ENCODE measurements at places on chromosomes 5 and 9.

GRCh38 chr9:17623965-17624364 is 45.1 kb downstream of the SH3GL2 start:
- no peak for DNase-seq

- no peak for DNase-seq
Measured at GRCh38 chr5:179862296-179862695, 3.7 kb upstream of the MRNIP start.

- no peak for DNase-seq
Measured at GRCh38 chr5:169914766-169915165, 65.5 kb downstream of the INSYN2B start.

DNA sequence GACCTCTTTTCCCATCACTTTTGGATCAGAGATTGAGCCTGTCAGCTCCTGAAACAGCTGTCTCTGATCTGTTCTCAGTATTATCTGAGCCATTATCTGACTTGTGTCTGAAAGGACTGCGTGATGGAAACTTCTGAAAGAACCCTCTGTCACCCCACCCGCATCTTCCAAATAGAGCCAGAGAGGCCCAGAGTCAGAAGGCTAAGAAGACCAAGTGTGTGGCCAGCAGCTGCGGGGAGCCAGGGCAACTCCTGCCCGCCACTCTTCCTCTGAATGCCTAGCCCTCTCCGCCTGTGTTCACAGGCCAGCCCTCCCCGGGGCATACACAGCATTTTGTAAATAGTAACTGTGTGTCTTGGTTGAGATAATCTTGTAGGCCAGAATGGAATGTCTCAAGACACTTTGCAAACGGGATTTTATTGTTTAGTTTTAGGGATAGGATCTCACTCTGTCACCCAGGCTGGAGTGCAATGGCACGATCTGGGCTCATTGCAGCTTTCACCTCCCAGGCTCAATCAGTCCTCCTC is 92.7 kb downstream of the AOPEP start:
- no peak for DNase-seq

GRCh38 chr5:30376848-30377247 is 816.6 kb upstream of the CDH6 start:
- no peak for DNase-seq

DNA sequence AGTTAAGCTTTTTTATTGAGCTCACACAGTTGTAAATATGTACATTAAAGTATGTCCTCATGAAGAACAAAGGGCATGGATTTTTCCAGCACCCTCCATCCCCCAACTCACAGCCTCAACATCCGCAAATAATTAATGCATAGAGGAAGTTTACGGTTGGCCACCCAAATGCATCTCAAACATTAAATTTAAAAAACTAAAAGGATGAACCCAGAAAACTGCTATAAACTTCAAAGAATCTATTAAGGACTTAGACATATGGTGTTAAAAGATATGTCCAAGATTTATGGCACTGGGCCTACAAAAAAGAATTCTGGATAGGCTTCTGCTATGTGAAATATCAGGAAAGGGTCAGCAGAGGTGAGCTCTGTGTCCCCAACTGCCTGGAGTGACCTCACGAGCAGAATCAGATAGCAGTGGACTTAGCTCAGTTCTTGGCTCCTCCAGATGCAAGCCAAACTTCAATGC is 54.0 kb upstream of the TNC start:
- DNase-seq: no peak
